MM.1S (cell line): ENCODE measurements at places on chromosomes 16 and 17.

GRCh38 chr16:13012601-13013000 is 111.2 kb downstream of the SHISA9 start:
- DNase-seq = peak; percentile 56

- no peak for DNase-seq
These were observed 2.9 kb upstream of the ABCA10 start for GRCh38 chr17:69231521-69231920.

DNA sequence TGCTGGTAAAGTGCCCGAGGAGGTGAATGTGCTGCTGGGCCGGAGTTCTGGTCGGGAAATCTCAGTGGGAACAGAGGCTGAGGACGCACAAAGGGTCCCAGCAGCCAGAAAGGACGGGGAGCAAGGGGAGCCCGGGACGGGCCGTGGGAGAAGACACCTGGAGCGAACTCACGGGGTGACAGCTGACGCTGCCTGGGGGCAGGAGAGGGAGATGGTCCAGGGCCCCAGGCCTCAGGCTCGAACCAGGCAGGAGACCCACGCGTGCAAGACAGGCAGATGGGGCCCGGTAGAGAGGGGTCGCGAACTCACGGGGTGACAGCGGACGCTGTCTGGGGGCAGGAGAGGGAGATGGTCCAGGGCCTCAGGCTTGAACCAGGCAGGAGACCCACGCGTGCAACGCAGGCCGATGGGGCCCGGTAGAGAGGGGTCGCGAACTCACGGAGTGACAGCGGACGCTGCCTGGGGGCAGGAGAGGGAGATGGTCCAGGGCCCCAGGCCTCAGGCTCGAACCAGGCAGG is 72.9 kb downstream of the METRNL start:
- no peak for DNase-seq

- no peak for DNase-seq
These were observed 39.4 kb upstream of the CACNG5 start for GRCh38 chr17:66795486-66795885.

GRCh38 chr17:8249621-8250500 is 772 bp downstream of the PFAS start:
- DNase-seq = peak; percentile 27

DNA sequence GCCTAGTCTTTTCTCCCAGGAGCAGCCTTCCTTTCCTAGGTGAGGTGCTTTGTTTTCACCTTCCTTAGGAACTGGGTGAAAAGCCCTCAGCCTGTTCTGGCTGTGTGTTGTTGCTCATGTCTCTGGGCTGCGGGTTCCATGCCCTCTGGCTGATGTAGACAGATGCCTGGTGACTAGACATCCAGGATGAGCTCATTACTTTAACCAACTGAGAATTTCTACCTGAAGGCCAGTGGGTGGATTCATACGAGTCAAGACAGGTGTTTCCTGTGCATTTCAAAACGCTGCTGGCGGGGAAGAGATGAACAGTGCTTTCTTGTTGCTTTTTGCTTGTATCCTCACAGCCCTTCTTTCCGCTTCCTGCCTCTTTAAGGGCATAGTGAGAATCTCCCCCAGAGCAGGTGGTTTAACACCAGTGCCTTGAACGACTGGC is 22.3 kb downstream of the SAP30BP start:
- peak; percentile 96 for DNase-seq
